ENCODE measurements at places on chromosomes 7 and 10.

DNA sequence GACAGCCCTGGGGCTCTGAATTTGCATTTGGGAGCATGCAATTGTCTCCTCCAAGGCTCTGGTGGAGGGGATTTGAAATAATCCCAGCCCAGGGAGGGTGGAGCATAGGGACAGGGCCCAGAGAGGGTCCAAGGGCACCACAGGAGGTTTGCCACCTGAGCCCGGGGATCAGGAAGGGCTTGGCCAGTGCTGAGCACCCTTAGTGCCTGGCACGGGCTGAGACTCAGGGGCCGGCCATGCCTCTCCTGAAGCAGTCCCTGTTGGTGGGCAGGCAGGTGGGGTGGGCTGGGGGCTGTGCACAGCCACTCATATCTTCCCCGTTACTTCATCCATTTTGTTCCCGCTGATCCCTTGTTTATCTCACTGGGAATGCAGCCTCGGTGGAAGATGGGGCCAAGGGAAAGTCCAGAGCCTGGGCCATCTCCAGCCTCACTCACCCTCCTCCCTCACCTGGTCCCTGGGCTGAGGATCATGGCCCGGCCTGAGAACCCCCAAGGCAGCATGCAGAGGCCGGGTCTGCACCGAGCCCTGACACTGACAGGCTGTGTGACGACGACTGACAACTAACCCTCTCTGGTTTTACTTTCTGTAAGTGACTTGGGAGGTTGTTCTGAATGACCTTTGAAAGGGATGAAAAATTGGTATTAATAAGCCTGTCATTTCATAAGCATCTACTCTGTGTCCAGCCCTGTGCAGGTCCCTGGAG is 38.5 kb downstream of the KCTD7 start:
- no peak for DNase-seq

- no peak for DNase-seq
Measured at GRCh38 chr7:128176696-128177095, 64.4 kb upstream of the LEP start.

- DNase-seq, result peak; percentile 7
Measured at GRCh38 chr7:108062250-108063014, 59.5 kb upstream of the LAMB1 start.

DNA sequence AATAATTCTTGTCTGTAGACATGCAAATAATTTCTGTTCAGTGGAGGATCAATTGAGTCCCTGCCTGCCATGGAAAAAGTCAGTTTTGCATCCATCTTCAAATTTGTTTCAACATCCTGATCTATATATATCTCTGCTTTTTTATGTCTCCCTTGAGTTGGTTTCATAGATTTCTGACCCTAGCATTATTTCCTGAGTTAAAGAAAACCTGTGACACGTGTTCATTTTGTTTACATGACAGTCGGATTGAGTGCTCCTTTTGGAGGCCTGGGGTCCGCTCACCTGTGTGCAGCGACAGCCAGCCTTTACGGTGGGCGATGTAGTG is 674 bp downstream of the MRPS24 start:
- DNase-seq, result no peak

DNA sequence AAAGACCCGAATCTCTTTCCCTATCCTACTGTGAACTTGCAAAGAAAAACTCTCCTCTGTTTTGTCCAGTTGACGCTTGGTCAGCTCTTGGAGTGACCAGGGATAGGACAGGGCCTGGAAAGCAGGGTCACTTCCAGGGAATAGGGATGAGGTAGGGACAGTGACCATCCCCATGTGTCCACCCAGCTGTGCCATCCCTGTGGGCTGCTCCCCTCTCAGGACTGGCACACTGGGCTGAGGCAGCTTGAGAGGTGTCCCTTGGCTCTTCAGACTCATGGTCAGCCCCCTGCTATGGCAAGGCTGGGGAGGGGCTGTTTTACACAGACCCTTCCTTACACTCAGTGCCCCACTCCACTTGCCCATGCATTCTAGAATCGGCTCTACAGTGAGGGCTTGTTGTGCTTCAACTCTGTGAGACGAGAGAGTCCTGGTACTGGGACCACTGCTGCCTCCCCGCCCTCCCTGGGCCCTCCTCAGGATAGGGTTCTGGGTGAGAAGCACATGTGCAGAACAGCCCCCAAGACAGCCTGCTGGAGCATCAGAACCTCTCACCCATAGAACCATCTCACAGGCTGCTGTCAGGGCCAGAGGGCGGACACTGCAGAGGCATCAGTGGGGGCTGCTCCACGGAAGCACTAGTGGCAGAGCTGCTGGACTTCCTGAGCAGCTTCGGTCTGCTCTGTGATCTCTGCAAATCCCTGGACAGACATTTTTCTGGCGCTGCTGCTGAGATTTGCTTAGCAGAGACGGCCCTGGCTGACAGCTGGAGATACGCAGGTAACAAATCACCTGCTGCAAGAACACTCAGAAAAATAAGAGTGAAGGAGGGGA is 202.8 kb upstream of the CXCL12 start:
- no peak for DNase-seq

DNA sequence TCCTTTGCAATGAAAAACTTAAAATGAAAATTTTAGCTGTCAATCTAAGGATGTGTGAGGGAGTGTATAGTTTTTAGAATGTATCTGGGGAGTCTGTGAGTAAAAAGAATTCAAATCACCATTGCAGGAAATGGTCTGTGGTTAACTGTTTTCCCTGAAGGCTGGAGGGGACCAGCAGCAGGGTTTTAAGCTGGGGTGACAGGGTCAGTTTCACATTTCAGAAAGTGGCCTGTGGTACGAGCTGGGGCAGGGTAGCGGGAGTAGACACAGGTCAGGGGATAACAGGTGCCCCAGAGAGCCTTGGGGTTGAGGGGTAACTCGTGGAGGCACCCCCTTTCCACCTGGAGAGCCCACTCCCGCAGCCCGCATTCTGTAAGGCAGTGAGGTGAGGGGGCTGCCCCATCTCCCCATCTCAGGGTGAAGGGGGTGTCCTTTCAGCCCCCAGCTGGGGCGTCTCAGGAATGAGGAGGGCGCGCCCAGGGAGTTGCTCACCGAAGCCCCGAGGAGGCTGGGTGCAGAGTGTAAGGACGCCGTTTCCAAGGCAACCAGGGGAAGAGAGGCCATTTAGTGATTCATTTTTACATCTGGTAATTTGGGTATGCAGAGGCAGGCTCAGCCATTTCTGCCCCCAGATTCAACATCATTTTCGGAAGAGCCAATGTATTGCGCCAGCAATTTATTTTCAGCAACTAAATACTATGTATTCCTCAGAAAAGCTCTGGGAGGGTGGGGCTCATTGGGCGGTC is 168.9 kb downstream of the SLIT1 start:
- DNase-seq, result peak; percentile 66

DNA sequence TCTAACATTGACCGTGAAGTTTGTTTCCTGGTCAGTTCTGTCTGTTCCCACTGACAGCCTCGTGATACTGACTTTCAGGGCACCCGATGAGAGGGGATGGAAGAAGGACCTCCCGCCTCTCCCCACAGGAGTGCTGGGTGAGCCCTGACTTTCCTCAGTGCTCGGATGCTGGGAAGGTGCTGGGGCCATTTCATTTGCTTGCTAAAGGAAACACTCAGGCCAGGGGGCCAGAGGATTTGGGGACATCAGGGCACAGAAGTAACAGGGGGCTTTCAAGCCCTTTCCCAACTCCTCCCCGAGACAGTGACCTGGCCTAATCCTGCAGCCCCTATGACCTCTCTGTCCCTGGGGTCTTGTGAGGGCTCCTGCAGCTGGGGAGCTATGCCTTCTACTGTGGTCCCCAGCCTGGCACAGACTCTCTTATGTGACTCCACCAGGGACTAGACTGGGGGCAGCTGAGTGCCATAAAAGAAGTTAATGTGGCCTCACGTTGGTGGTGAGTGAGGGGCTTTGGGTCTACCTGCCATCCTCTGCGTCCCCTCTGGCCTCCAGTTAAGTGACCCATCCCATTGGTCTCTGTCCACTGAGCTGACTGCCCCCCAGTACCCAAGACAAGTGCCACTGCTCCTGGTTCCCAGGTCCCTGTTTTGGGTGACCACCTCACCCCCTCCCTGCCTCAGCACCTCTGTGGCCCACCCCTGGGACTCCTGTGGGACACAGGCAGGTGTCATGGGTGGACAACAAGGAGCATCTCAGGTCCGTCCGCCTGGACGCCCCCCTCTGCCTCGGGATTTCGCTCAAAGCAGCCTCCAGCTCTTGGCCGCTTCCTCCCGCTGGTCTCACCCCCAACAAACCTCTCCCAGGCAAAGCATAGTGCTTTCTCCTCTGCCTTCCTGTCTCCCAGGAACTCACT is 33.4 kb upstream of the HSPA12A start:
- DNase-seq, result no peak

DNA sequence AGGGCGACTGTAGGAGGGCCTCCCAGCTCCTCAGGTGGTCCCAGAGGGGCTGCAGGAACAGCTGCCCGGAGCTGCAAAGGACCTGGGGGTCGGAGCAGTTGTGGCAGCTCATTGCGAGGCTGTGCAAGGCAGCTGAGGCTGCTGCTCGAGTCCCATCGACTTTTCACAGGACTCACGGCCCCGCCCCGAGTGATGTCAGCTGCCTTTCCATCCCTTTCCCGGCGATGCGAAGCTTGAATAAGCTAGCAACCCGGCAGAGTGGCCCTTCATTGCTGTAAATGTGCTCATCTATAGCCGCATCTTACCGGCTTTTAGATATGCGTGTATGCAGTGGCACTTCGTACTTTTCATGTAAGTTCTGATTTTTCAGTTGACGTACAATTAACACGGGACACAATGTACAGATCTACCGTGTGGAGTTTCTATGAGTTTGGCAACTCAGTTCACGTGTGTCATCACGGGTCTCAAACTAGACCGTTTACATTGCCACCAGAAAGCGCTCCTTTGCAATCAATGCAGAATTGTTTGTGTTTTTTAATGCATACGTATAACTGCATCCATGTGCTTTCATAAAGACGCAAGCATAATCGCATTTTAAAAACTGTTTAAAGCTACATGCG is at the start of gene CH25H:
Gene CH25H, minus strand, starts transcription at position 137 of the 620 bp plus-strand sequence. Its CDS starts 25 bp downstream, at position 112.
- DNase-seq, result peak; percentile 47
